ENCODE measurements at places on chromosomes 1 and 21. TPM values are rescaled to one million over a fixed set of nuclear protein-coding genes. Genes with fewer than 3 reads are reported as not detected.

GRCh38 chr1:186845576-186846210 is 16.9 kb downstream of the PLA2G4A start:
- DNase-seq: no peak

DNA sequence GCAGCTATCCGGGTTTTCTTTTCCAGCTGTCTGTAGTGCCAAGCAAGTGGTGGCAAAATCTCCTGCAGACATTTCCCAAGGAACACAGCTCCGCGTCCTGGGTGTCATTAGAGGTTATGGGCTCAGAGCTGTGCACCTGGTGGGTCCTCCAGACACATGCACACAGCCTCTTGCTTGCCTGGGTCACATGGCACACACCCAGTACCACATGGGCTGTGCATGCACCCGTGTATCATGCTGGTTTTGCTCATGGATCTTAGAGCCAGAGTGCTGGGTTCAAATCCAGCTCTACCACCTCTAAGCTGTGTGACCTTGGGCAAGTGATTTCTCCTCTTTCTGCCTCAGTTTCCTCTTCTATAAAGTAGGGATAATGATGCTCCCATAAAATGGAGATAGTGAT is 61.7 kb downstream of the ALPL start:
- DNase-seq: no peak

- no peak for DNase-seq
These were observed 781 bp upstream of the METTL13 start for GRCh38 chr1:171780583-171781175.

DNA sequence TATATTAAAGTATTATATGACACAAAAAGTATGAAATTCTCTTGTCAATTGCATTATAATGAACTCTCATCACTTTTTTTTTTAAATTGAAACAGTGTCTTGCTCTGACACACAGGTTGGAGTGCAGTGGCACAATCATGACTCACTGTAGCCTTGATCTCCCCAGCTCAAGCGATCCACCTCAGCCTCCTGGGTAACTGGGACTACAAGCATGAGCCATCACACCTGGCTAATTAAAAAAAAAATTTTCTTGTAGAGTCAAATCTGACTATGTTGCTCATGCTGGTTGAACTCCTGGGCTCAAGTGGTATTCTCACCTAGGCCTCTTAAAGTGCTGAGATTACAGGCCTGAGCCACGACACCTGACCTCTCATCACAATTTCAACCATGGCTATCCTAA is 259.3 kb downstream of the S1PR1 start:
- DNase-seq: no peak

DNA sequence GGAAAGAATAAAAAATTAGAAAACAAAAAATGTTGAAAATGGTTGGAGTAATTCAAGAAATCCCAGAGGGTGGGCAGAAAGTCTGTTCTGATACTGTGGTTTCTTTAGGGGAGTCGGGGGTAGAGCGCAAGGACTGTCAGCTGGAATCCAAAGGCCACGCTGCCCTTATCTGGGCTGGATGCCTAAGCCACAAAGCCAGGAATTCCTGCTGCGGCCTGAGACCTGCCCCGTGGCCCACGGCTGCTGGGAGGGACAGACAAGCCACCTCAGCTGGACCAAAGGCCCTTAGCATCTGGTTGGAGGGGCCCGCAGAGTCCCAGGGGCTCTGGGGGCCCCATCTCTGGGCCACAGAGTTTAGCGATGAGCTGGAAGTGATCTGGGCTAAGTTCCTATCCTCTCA is 60.2 kb downstream of the DMRTB1 start:
- no peak for DNase-seq

GRCh38 chr1:147541672-147542568 is 619 bp downstream of the BCL9 start:
- DNase-seq: peak; percentile 30

DNA sequence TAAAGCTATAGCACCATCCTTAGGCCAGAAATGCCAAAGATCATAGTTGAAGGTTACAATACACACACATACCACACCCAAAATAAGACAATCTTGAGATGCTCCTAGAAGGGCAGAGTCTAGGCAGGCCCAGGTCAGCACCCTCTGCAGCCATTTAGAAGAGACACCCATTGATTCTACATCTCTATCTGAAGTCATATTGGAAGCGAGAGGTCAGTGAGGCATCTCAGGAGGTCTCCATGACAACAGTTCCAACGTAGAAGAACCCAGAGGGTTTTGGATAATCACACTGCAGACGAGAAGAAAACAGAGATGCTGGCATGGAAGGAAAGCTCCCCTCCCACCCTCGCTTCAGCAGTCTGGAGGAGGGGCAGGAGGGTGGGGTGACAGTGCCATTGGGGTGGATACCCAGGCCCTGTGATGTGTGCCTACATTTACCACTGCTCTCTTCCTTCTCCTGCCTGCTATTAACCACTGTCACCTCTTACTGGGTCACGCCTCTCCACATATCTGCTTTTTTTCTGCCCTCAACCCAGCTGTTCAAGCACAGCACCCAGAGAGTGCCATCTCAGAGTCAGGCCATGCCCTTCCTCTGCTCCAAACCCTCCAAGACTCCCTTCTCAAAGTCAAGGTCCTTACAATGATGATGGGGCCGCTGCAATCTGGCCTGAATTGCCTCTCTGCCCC is 6.2 kb downstream of the TMCO4 start:
- no peak for DNase-seq

DNA sequence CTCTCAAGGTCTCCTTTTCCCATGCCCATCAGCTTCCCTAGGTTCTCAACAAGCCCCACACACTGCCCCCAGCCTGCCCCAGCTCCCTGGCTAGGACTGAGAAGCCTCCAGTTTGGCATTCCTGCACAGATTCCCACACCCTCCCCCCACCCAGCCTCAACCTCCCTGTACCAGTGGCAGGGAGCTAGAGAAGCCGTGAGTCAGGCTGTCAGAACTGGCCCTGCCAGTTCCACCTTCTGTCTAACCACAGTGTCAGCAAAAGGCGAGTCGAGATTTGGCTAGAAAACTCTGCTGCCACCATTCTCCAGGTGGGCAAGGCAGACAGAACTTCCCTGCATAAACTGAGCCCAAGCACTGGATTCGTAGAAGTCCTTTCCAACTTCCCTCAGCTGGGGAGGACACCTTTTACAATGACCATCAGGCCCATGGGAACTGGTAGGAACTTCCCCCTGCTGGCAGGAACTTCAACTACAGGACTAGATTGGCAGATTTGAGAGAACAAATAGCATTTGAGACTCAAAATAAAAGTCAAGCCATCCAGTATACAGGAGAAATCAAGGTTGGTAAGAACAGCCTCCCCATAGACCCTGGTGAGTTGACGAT is 31.0 kb downstream of the TNNT2 start:
- DNase-seq: peak; percentile 11

DNA sequence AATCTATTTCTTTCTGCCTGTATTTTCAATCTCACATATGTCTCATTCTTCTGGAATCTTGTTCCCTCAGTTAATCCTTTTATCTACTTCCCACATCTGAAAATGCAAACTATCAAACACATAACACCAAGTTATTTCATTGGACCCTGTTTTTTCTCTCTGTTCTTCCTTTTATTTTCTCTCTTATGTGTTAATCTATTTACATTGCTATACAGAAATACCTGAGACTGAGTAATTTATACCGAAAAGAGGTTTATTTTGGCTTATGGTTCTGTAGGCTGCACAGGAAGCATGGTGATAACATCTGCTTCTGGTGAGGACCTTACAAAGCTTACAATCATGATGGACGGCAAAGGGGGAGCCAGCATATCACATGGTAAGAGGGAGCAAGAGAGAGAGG is 247.6 kb downstream of the TGFB2 start:
- no peak for DNase-seq

- DNase-seq: no peak
These were observed 266.1 kb downstream of the DNM3 start for GRCh38 chr1:172107316-172107975.

- no peak for DNase-seq
These were observed 86.9 kb downstream of the ADARB1 start for GRCh38 chr21:45161038-45161945.

- no peak for DNase-seq
These were observed 44.3 kb upstream of the LRRC7 start for GRCh38 chr1:69523461-69523860.

DNA sequence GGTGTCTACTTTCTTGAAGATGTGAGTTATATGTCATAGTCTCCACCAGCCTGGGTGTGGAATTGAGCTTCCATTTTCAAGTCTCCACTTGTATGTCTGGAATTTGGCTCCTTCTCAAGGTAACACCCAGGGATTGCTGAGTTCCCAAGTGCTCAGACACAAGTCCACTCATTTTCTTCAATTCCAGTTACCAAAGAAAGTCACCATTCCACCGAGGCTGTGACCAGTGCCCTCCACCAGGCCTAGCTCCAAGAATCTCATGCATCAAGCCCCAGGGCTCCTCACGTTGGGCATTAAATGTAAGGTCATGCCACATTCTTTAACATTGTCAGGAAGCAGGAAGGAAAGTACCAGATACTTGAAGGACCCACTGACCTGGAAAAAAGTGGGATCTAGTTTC is 2.4 kb upstream of the RAB4A start:
- no peak for DNase-seq

- no peak for DNase-seq
These were observed 49.7 kb upstream of the NHLH2 start for GRCh38 chr1:115890580-115890979.

DNA sequence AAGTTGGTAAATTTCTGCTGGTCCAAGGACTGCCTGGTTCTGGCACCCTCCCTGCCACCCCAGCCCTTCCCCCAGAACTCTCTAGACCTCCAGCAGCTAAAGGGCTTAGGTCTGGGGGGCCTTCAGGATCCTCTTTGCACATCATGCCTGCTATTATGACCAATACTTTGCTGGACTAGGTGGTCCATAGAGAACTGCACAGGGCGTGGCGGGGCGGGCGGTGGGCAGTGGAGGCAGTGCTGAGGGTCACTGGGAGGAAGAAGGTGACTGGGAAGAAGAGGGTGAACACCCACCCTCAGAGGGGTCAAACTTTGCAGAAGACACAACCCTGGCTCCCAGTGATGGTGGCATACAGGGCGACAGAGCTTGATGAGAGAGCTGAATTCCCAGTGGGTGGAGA is 18.2 kb downstream of the CDK18 start:
- no peak for DNase-seq

GRCh38 chr1:9100471-9101043 is 28.3 kb downstream of the GPR157 start:
- no peak for DNase-seq

The ECM1 gene
- 1.2 TPM for total RNA-seq

The PCBP3 gene
- total RNA-seq: 5.8 TPM

The GPX7 gene
- total RNA-seq: 20.3 TPM

The ANKRD34A gene
- 2.2 TPM for total RNA-seq

The VWA5B1 gene
- total RNA-seq: 0.15 TPM

The FOXO6 gene
- not detected for total RNA-seq

The CCDC28B gene
- total RNA-seq: 36.6 TPM

The FMO3 gene
- total RNA-seq: not detected
